ENCODE measurements at places on chromosomes 2 and 18. TPM values are rescaled to one million over a fixed set of nuclear protein-coding genes. Genes with fewer than 3 reads are reported as not detected.

GRCh38 chr2:149438330-149438960 lies 108.1 kb downstream of the LYPD6 start:
- no peak for DNase-seq

The SIX3 gene
- not detected for total RNA-seq

The SLC30A3 gene
- total RNA-seq: 0.32 TPM

The OSR1 gene
- total RNA-seq: not detected

The OTOS gene
- not detected for total RNA-seq

The TTC31 gene
- total RNA-seq: 20.3 TPM

The MAP3K19 gene
- not detected for total RNA-seq

Data from activated CD8-positive, alpha-beta T cell treated with anti-CD3 and anti-CD28 coated beads for 36 hours (primary cell).